Natural killer cell (primary cell): ENCODE measurements at places on chromosomes 6 and 20. TPM values are rescaled to one million over a fixed set of nuclear protein-coding genes. Genes with fewer than 3 reads are reported as not detected.

Gene SIGLEC1
- total RNA-seq: 0.09 TPM

Gene WFDC12
- not detected for total RNA-seq

Gene ARFGEF2
- total RNA-seq: 26.9 TPM

Gene VIP
- total RNA-seq: not detected

Gene ZNF165
- 0.85 TPM for total RNA-seq

Gene CRYBG1
- total RNA-seq: 21.8 TPM

Gene EGFL8
- total RNA-seq: 20.1 TPM

Gene PACSIN1
- total RNA-seq: 2.2 TPM

Gene KIZ
- 32.9 TPM for total RNA-seq

Gene PDCD2
- total RNA-seq: 42.2 TPM

Gene TMEM217
- total RNA-seq: 0.75 TPM

Gene PTCRA
- 4.7 TPM for total RNA-seq

Gene TLDC2
- not detected for total RNA-seq

Gene TSBP1
- not detected for total RNA-seq

Gene GLO1
- total RNA-seq: 31.3 TPM

Gene TSHZ2
- not detected for total RNA-seq

Gene TNFRSF21
- total RNA-seq: not detected

Gene QKI
- total RNA-seq: 174 TPM

Gene RIMS1
- not detected for total RNA-seq

Gene MED23
- total RNA-seq: 67.4 TPM

Gene GRIK2
- not detected for total RNA-seq

Gene LAMA2
- 5.3 TPM for total RNA-seq
